ENCODE measurements at places on chromosomes 13 and 19. TPM values are rescaled to one million over a fixed set of nuclear protein-coding genes. Genes with fewer than 3 reads are reported as not detected.

MBD3L3 gene
- total RNA-seq, result not detected

CRX gene
- total RNA-seq, result not detected

KIR2DL3 gene
- total RNA-seq, result not detected

SULT2A1 gene
- not detected for total RNA-seq

DNA sequence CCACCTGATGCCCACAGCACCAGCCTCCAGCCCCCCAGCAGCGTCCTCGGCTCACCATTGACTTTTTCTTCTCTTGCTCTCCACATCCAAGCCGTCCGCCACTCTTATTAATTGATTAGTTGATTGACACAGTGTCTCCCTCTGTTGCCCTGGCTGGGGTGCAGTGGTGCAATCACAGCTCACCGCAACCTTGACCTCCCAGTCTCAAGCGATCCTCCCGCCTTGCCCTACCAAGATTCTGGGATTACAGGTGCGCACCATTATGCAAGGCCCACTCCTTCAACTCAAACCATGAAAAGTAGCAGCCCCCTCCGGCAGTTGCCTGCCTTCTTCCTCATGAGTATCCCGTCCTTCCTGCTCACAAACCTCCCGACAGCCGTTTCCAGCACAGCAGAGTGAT lies 921 bp upstream of the TEX29 start:
- DNase-seq, result no peak

- DNase-seq, result no peak
Measured at GRCh38 chr19:42093926-42094325, 18.0 kb downstream of the ZNF574 start.

GRCh38 chr19:6866741-6867151 lies 20.6 kb upstream of the ADGRE1 start:
- no peak for DNase-seq
